ENCODE measurements at places on chromosomes 5 and 9. TPM values are rescaled to one million over a fixed set of nuclear protein-coding genes. Genes with fewer than 3 reads are reported as not detected.

- H3K4me1 ChIP-seq: no peaks in the 10 kb centered on the region
- no peak overlapping the region for H3K4me3 ChIP-seq
- H3K27me3 ChIP-seq: no peaks in the 10 kb centered on the region
- no peak for DNase-seq
- H3K27ac ChIP-seq: no peak overlapping the region
These were observed 11.4 kb downstream of the CEP72 start for GRCh38 chr5:623531-623930.

DNA sequence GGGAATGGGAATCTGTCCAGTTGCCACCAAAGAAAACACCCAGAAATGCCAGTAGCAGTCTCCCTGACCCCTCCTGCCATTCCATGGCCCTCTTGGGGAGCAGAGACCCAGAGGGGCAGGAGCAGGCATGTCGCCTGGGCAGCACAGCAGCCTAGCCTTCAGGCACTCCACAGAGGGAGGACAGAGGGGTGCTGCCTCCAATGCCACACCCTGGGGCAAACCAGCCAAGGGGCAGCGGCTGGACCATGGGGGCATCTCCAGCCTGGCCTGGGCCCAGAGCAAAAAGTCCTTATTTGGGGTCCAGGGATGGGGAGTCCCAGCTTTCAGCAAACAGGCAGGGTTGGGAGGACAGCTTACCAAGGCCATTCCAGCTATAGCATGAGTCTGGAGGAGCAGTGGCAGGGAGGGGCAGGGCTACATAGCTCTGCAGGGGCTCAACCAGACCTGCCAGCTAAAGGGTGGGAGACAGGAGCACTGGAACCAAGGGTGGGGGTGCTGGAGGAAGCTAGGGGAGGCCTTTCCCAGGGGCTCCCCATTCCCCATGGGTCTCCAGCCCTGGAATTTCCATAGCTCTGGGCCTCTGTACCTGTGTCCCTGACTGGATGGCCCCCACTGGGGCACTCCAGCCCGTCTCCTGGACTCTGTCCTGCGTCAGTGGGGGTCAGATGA, 6.7 kb downstream of the BRD3 start:
- H3K27ac ChIP-seq: no peak overlapping the region
- H3K4me3 ChIP-seq: no peak overlapping the region
- peaks cover 7% of the 10 kb centered on the region for H3K36me3 ChIP-seq
- H3K4me1 ChIP-seq: peaks cover 21% of the 10 kb centered on the region
- H3K27me3 ChIP-seq: no peaks in the 10 kb centered on the region

DNA sequence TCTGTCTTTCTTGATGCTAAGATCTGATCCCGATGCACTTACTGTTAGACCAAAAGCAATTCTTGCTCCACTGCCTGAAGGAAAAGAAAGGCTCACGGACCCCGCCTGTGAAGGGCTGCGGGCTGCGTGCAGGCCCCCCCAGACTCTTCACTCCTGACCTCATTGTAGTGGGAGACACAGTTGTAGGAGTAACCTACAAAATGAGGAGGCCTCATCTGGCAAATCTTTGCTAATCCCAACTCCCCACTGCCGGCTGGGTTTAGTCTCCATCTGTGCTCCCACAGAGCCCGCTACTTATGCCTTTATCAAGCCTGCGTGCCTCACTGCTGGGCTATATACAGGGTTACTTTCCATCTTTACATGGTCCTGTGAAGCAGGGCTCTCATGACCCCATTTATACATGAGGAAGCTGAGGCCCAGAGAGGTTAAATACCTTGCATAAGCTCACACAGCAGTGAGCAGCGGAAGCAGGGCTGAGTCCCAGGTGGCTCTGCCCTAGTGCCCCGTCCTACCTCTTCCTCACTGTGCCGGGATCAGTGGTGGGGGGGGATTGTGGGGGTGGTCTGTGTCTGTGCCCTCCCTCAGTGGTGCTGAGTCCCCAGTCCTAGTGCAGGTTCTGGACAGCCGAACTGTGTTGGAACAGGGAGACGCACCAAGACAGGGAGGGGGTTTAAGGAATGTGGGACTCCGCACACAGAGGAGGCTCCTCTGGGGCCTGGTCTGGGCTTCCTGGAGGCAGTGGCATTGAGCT, 43.9 kb upstream of the RNF130 start:
- no peaks in the 10 kb centered on the region for H3K4me1 ChIP-seq
- DNase-seq: no peak
- H3K36me3 ChIP-seq: no peaks in the 10 kb centered on the region
- no peak overlapping the region for H3K4me3 ChIP-seq
- H3K27ac ChIP-seq: no peak overlapping the region
- H3K27me3 ChIP-seq: no peaks in the 10 kb centered on the region

DNA sequence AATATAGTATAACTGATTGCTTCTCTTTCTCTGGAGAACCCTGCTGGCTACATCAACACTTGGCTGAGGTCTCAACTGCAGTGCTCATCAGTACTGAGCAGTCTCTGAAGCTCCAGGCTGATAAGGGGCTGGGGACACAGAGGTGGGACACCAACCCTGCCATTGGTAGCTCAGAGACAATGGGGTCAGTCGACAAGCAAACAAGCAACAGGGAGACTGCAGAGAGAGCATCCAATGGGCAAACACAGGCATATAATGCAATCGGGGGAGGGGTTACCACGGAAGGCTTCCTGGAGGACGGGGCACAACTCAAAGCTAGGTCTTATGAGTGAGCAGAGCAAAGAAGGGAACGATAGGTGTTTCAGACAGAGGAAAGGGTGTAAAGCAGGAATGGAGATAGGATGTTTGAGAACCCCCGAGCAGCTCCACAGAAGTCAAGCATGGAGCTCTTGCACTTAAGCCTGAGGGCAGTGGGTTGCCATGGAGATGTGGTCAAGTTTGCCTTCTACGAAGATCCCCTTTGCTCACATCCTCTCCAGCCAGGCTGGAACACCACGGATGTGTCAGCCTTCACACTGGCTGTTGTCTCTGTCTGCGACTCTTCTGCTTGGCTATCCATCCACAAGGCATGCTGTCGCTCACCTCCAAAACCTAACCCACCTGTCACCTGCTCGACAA, 21.5 kb upstream of the AKNA start:
- H3K27me3 ChIP-seq: no peaks in the 10 kb centered on the region
- peaks cover 6% of the 10 kb centered on the region for H3K4me1 ChIP-seq
- H3K4me3 ChIP-seq: no peak overlapping the region
- H3K27ac ChIP-seq: no peak overlapping the region
- H3K36me3 ChIP-seq: no peaks in the 10 kb centered on the region

- H3K27me3 ChIP-seq: no peaks in the 10 kb centered on the region
- H3K27ac ChIP-seq: no peak overlapping the region
- DNase-seq: no peak
- no peaks in the 10 kb centered on the region for H3K36me3 ChIP-seq
- H3K4me1 ChIP-seq: no peaks in the 10 kb centered on the region
These were observed 729.3 kb downstream of the CDH18 start for GRCh38 chr5:19258686-19259085.

GRCh38 chr5:119721775-119722174, 92.4 kb downstream of the FAM170A start:
- no peak overlapping the region for H3K4me3 ChIP-seq
- no peak overlapping the region for H3K27ac ChIP-seq
- DNase-seq: no peak
- no peaks in the 10 kb centered on the region for H3K36me3 ChIP-seq

- H3K4me3 ChIP-seq: no peak overlapping the region
- H3K36me3 ChIP-seq: no peaks in the 10 kb centered on the region
- H3K4me1 ChIP-seq: no peaks in the 10 kb centered on the region
- no peaks in the 10 kb centered on the region for H3K27me3 ChIP-seq
- no peak for DNase-seq
- H3K27ac ChIP-seq: no peak overlapping the region
These were observed 195.3 kb downstream of the CNTLN start for GRCh38 chr9:17330097-17330496.

DNA sequence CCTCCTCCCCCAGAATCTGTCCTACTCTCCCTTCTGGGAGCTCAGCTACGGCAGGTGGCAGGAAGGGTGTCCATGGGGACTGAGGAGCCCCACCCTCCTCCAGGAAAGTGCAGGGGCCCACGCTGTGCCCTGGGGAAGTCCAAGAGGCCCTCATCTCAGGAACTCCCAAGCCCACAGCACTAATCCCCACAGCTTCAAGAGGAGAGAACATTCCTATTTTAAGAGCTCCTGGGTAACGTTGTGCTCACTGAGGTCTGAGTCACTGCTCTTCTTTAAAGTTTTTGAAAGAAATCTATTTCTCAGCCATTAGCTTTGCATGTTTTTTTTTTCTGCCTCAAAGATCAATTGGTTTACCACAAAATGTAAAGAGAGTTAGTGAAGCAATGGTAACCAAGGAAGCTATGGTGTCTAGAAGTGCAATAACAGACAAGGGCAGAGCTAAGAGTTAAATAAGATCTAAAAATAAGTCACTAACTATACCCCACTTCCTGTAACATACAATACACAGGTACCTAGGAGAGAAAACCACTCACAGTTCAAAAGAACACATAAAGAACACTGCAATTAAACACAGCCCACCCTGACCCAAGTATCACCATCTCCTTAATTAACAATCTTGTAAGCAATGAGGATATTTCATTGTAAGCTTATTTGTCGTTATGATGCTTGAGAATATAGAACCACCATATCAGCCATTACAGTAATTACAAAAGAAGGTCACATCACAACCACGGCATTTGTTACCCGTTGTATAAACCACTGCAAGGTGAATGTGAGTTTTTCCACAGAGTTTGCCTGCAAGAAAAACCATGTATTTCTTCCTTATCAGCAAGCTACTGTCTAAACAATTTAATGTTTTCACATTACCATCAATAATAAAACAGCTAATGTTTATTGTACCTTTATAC, 382.3 kb upstream of the SLC30A5 start:
- H3K36me3 ChIP-seq: no peaks in the 10 kb centered on the region
- H3K4me1 ChIP-seq: peaks cover 26% of the 10 kb centered on the region
- peak; percentile 10 for DNase-seq
- peak overlapping the region; percentile 79 for H3K27ac ChIP-seq
- peak overlapping the region; percentile 44 for H3K4me3 ChIP-seq

DNA sequence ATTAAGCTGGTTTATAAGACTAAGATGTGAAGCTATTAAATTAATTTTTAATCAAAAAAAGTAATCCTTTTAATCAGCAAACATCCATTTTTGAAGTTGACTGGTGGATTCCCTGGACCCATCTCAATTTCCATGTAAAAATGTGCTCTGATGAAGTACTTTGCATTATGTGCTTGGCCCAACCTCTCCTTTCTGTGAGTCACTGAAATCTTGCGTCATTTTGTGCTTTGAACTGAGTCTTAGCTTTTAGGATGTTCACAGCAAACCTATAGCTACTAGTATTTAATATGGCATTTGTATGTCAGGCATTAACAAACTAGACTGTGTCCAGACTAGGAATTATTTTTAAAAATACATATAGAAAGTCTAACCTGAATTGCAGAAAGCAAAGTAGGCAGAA, 55.0 kb upstream of the CDH12 start:
- H3K4me3 ChIP-seq: no peak overlapping the region
- H3K36me3 ChIP-seq: no peaks in the 10 kb centered on the region
- no peaks in the 10 kb centered on the region for H3K4me1 ChIP-seq
- no peak for DNase-seq

DNA sequence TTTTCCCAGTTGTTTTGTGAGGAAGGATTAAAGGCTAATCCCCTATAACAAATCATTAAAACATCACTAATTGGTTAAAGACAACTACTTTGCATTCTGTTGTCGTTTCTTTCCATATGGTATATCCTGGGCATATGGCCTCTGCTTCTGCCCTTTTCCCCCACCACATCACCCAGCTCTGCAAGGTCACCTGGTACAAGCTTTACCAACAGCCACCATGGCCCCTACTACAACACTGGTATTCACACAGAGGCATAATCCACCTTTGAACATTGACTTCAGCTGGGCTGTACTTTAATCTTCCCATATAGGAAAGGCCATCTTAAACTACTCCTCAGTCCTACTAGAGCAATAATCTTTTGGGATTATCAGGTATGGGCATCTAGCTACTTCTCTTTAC, 866.1 kb downstream of the TLE4 start:
- no peak for DNase-seq
- no peak overlapping the region for H3K4me3 ChIP-seq
- H3K27me3 ChIP-seq: no peaks in the 10 kb centered on the region
- H3K27ac ChIP-seq: no peak overlapping the region
- no peaks in the 10 kb centered on the region for H3K36me3 ChIP-seq
- no peaks in the 10 kb centered on the region for H3K4me1 ChIP-seq

GRCh38 chr9:550333-550732, 291.2 kb upstream of the DMRT1 start:
- H3K4me3 ChIP-seq: no peak overlapping the region
- no peak overlapping the region for H3K27ac ChIP-seq
- no peak for DNase-seq
- peaks cover 6% of the 10 kb centered on the region for H3K27me3 ChIP-seq

DNA sequence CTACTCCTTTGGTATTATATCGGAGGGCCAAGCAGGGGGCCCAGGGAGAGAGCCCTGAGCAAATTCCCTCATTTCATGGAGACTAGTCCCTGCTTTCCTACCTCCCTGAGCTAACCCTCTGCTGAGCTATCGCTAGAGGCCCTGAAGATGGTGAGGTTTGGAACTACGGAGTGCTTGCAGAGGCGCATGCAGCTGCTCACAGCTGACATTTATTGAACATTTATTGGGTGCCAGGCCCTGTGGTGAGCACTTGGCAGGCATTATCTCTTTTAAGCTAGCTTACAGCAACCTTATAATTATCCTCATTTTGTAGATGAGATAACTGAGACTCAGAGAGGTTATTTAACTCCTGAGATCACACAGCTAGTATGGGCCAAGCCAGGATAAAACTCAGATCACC, 9.8 kb downstream of the FAT2 start:
- peaks cover 8% of the 10 kb centered on the region for H3K27me3 ChIP-seq
- DNase-seq: no peak
- H3K27ac ChIP-seq: no peak overlapping the region
- no peaks in the 10 kb centered on the region for H3K36me3 ChIP-seq
- no peaks in the 10 kb centered on the region for H3K4me1 ChIP-seq

Gene FOXD4L3
- not detected for total RNA-seq

Gene SYNPO
- total RNA-seq: not detected

Gene ISL1
- total RNA-seq: not detected

Gene NR5A1
- total RNA-seq: not detected

Gene CLIC3
- not detected for total RNA-seq
